NCI-H345 (cell line): ENCODE measurements at places on chromosomes 3 and 15.

DNA sequence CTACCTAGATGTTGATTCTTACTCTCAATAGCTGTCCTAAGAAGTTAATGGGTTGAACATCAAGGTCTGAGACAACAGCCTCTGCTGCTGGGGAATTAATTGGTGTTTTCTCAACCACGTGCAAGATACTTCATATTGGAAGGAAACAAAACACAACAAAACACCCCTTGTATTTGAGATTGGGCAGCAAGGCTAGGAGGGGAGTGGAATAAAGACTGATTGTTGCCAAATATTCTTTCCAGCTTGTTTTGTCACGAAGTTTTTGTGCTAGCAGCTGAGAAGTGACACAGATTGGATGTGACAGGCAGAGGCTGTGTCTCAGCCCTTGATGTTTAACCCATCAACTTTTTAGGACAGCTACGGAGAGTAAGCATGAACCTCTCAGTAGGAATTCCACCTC lies 808.4 kb downstream of the IGSF11 start:
- no peak for DNase-seq

DNA sequence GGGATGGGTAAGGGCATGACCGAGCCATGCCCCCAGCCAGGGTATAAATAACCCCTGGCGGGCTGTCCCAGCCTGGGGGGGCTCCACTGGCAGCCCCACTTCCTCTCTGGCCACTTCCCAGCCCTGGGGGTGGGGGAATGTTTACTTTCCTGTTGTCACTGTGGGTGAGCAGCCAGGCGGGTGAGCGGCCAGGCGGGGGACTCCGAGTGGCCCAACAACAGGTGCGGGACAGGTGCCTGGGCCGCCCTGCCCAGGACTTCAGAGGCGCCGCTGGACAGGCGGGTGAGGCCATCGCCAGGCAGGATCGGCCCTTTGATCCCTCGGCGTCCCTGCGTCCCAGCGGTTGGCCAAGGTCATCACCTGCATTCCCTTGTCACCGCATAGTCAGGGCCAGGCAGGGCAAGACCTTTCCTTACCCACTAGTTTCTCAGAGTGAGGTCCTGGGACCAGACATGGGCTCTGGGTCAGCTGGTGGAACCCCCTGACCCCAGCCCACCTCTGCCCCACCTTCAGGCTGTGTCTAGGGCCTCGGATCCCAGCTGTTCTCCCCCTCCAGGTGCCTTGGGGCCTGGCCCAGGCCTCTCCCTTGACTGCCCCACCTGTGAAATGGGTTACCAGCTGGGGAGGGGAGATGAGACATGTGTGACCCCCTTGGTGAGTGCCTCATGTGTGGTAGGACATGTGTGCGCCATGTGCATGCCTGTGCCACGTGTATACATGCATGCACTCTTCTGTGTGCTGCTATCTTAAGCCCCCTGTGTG lies 16.6 kb downstream of the SEMA3F start:
- DNase-seq, result no peak

GRCh38 chr15:52278636-52279367 lies 16.8 kb downstream of the MYO5C start:
- DNase-seq, result no peak

DNA sequence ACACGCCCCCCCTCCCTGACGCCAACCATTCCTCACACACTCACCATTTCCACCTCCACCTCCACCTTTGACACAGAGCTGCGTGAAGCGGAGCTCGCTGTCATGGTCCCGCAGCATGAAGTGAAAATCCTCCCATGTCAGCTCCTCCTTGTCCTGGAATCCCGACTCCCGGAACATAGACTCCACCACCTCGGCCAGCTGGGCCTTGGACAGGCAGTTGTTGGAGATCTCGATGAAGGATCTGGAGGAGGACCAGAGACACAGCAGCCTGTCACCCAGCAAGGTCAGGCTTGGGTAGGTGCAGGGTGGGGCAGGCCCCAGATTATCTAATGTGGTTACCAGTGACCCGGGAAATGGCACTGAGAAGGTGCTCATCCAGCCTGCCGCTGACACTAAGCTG lies 12.2 kb downstream of the DUOX2 start:
- DNase-seq, result no peak

DNA sequence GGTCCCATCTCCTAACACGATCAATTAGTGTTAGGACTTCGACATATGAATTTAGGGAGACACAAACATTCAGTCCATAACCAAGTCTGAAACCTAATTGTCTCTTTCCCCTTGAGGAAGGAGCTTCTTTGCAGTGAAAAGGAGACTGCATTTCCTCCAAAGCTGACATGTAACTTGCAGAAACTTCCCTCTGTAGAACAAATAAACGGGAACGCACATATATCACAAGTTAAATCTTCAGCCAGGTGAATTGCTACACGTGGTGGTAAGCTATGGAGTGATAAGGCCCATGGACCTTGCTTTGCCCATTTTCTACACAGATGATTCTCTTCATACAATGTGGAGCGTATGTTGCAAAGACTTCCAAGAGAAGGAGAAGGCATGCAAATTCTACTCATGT lies 47.1 kb upstream of the LIPC start:
- DNase-seq, result no peak
